ENCODE measurements at places on chromosomes 12 and 14.

GRCh38 chr14:21703357-21704326, 30.0 kb upstream of the OR4E1 start:
- DNase-seq = no peak

GRCh38 chr14:55712491-55712890, 132.5 kb downstream of the KTN1 start:
- DNase-seq = no peak

- no peak for DNase-seq
These were observed 8.2 kb upstream of the YLPM1 start for GRCh38 chr14:74754899-74755298.

DNA sequence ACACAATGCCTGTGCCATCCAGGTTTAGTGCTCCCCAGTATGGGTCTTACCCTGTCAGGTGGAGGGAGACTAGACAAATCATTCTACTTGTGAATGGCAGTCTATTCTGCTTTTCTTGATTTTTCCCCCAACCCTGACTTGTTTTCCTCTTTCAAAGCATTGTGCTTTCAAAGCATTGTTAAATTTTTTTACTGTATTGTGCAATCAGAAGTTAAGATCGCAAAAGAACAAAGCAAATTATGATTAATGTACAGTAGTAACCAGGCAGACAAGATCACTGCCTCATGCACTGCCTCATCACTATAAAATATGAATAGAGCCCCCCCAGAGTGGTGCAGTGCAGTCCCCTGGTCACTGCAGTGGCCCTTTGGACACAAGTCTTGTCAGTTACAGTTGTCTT, 14.1 kb downstream of the GABARAPL1 start:
- DNase-seq = no peak

GRCh38 chr12:89756194-89756584, 47.6 kb upstream of the ATP2B1 start:
- no peak for DNase-seq

GRCh38 chr14:74417611-74418010, 8.4 kb downstream of the SYNDIG1L start:
- DNase-seq = no peak

GRCh38 chr14:64000749-64001148, 147.9 kb downstream of the SYNE2 start:
- no peak for DNase-seq

GRCh38 chr12:104682790-104683279, 226.1 kb downstream of the CHST11 start:
- DNase-seq = no peak

- no peak for DNase-seq
These were observed 22.7 kb downstream of the PAWR start for GRCh38 chr12:79668113-79668512.

DNA sequence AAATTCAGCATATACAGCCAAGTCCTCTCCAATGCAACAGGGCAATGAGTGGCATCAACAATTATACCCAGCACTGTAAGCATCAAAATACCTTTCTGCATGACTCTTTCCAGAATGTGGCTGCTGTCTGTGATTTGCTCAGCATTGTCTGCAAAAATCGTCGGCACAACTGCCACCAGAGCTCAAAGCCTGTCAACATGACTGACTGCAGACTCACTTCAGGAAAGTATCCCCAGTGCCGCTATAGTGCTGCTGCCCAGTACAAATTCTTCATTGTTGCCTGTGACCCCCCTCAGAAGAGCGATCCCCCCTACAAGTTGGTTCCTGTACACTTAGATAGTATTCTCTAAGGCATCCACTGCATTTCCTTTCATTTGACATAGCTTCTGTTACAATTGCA, 735 bp downstream of the RNASE6 start:
- no peak for DNase-seq

GRCh38 chr12:44703182-44703910, 172.8 kb downstream of the NELL2 start:
- no peak for DNase-seq

- no peak for DNase-seq
These were observed 10.0 kb downstream of the SLC6A13 start for GRCh38 chr12:252636-253035.

- DNase-seq = no peak
These were observed 2.3 kb downstream of the ANKRD9 start for GRCh38 chr14:102507081-102507856.

- no peak for DNase-seq
These were observed 636.1 kb downstream of the KCNH5 start for GRCh38 chr14:62409169-62409568.

DNA sequence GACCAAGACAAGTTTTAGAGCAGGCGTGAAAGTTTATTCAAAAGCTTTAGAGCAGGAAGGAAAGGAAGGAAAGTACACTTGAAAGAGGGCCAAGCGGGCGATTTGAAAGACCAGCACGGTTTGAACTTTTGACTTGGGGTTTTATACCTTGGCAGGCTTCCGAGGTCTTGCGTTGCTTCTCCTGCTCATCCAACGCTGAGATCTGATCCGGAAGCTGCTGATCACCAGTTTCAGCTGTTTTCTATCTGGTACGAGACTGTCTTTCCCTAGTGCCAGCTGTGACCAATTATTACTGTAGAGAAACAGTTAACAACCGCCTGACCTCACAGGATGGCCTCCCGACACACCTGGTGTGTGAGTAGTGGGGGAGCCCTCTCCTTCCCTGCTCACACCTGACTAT, 20.6 kb upstream of the SNRPF start:
- peak; percentile 69 for DNase-seq

- no peak for DNase-seq
These were observed 309.8 kb upstream of the TMEM132C start for GRCh38 chr12:127957001-127957660.

GRCh38 chr12:60494244-60494643, 898.4 kb downstream of the SLC16A7 start:
- DNase-seq = no peak
